A172 (cell line): ENCODE measurements at places on chromosomes 7 and 10. TPM values are rescaled to one million over a fixed set of nuclear protein-coding genes. Genes with fewer than 3 reads are reported as not detected.

DNA sequence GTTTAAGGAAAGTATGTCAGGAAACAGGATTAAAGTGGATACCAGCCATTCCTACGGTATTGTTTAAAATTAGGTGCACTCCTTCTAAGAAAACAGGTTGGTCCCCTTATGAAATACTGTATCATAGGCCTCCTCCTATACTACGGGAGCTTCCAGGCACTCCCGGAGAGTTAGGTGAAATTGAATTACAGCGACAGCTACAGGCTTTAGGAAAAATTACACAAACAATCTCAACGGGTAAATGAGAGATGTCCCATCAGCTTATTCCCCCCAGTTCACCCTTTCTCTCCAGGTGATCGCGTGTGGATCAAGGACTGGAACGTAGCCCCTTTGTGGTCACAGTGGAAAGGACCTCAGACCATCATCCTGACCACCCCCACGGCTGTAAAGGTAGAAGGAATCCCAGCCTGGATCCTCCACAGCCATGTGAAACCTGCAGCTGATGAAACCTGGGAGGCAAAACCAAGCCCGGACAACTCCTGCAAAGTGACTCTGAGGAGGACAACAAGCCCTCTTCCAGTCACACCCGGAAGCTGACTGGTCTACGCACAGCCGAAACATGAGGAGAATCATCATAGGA lies 25.1 kb upstream of the GHITM start:
- DNase-seq, result no peak

- DNase-seq, result no peak
Measured at GRCh38 chr10:120962756-120963593, 111.8 kb downstream of the WDR11 start.

GRCh38 chr10:22243321-22243720 lies 25.5 kb upstream of the EBLN1 start:
- DNase-seq, result no peak

GRCh38 chr10:93821051-93821772 lies 63.5 kb downstream of the LGI1 start:
- DNase-seq, result peak; percentile 68

- DNase-seq, result no peak
Measured at GRCh38 chr10:115814542-115814941, 458.5 kb downstream of the GFRA1 start.

DNA sequence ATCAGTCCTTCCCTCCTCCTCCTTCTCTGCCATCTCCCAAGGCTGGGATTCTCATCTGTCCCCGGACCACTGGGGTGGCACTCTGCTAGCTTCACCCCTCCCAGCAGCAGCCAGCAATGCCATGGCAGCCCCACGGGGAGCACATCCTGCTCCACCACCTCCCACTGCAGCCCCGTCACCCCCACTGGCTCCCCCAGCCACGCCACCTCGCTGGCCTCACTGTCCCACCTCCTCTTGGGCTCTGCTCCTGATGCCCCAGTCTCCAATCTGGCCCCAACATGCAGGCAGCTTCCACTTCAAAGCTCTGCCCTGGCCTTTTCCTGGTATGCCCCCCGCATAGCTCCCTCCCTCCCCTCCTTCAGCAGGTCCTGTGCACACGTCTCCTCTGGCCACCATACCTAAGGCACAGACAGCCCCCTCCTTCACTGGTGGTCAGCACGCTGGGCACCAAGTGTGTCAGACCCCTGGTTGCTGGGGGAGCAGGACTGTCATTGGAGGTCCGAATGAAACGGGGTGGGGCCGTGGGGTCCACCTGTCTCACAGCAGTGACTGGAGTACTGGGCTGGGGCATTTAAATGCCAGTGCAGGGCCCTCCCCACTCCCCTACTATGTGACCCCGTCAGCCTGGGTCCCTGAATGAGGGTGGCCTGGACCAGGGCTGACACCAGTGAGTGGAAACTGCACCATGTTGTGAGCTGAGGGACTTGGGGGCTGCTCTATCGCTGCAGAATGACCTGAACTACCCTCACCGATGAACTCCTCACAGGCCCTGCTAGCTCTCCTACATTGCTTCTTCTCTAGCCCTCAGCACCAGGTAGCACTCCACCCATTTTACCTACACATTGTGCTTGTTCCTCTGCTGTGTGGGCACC lies 38.7 kb downstream of the RASGEF1A start:
- DNase-seq, result no peak

GRCh38 chr10:119526621-119527592 lies 15.6 kb downstream of the RGS10 start:
- no peak for DNase-seq

DNA sequence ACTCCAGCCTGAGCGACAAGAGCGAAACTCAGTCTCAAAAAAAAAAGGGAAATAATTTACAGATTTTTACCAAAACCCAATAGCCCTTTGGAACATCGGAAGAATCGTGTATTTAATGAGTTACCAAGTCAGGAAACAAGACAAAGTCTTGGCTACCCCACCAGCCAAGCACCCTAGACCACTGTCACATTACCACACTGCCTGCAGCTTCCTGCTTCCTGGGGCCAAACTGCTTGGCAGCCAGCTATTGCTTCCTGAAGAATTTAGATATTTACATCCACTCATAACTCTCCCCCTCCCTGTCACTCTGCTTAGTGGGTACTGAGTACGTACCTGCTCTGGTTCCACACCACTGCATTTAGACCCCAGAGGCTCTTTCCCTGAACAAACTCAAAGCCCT lies 14.1 kb upstream of the TNPO3 start:
- DNase-seq, result no peak

DNA sequence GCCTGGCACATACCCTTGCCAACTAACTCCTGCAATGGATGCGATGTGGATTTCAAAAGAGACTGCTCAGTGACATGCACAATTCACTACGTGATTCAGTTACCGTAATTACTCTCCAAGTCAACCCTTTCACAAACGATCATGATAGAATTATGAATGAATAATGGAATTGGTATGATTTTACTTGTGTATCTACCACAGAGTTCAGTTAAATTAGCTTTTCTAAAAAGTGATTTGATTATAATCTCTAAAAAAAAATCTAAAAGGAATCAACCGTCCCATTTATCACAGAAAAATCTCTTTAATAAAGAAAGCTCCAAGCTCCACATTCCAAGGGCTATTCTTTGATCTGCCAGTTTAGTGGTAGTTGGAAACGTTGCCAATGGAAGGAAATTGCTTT lies 30.4 kb upstream of the RSU1 start:
- DNase-seq, result no peak

DNA sequence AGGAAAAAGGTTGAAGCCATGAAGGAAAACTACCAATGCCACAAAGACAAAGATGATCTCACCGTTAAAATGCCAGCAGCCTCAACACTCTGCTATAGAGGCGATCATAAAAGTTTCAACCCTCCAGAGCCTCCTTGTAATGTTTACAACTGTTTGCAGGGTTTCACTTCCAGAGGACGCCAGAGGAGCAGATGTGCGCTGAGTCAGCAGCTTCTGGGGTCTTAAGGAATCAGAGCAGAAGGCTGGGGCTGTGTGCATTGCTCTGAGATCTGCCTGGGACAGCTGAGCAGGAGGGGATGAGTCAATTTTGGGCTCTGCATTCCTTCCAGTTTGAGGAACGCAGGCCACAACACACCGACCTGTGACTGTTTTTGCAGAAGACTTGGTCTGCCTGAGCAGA lies 98.3 kb downstream of the TMEM130 start:
- DNase-seq, result peak; percentile 19

GRCh38 chr10:314871-315270 lies 179.6 kb downstream of the ZMYND11 start:
- DNase-seq, result peak; percentile 45

DNA sequence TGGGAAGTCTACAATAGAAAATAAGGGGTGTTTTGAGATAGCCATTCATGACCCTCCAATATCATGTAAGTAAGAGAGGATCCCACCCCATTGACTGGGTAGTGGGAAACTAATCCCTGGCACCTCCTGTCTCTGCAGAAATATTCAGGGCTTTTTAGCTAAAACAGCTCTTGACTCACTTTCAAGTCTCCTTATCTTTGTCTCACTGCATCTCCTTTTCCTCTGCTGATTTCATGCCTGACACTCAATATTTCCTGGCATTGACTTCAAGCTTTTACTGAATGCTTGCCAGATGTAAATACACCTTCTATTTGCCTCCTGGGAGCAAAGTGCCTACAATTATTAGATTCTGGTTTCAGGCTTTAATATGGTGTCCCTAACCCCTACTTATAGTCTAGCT lies 57.1 kb downstream of the CHRM2 start:
- no peak for DNase-seq

- DNase-seq, result no peak
Measured at GRCh38 chr7:29467193-29467926, 96.3 kb upstream of the PRR15 start.

GRCh38 chr7:157204134-157204533 lies 65.4 kb downstream of the UBE3C start:
- no peak for DNase-seq

- DNase-seq, result no peak
Measured at GRCh38 chr10:76830218-76830617, 807.4 kb downstream of the KCNMA1 start.

GRCh38 chr10:4127518-4128315 lies 342.7 kb upstream of the KLF6 start:
- DNase-seq, result no peak

GRCh38 chr10:115045499-115045898 lies 47.7 kb upstream of the ATRNL1 start:
- no peak for DNase-seq

GRCh38 chr10:104300002-104300735 lies 31.2 kb downstream of the GSTO2 start:
- DNase-seq, result peak; percentile 96

- no peak for DNase-seq
Measured at GRCh38 chr10:65940816-65941662, 984.8 kb upstream of the LRRTM3 start.

GRCh38 chr7:17407229-17407628 lies 108.8 kb downstream of the AHR start:
- DNase-seq, result no peak

GRCh38 chr7:8702807-8703206 lies 269.4 kb downstream of the NXPH1 start:
- DNase-seq, result no peak

DNA sequence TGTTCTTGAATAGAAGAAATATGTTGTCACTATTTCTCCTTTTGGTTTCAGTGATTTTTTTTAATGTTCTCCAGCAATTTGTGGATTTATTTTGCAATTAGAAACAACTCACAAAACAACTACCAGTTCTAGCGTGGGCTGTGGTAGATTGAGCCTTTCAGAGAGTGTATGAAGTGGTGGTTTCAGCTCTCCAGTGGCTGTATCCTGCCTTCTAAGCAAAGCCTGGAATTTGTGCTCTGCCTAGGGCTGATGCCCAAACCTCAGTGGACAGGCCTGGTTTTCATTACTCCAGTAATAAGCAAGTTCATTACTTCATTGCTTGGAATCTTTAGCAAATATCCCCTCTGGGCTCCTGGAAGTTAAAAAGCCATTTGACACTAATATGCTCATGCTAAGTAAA lies 35.9 kb downstream of the APBB1IP start:
- no peak for DNase-seq

GRCh38 chr10:71476228-71477011 lies 79.7 kb downstream of the CDH23 start:
- no peak for DNase-seq

DNA sequence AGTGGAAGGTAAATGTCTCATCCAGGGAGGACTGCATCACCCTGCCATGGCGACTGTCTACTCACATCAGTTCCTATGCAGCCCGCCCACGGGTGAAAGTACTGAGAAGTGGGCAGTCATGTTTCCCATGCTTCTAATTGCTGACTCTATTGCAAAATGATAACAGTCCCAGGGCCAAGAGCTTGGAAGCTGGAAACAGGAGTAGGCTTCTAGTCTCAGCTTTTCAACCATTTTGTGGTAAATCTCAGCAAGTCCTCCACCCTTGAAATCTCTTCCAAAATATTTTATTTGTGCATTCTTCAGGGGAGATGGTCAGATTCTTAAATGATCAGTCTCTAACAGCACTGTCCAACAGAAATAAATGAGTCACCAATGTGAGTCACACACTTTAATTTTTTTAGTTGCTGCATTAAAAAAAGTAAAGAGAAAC lies 48.1 kb upstream of the TARP start:
- DNase-seq, result peak; percentile 57

GRCh38 chr10:45409782-45410181 lies 35.8 kb downstream of the ALOX5 start:
- no peak for DNase-seq

GRCh38 chr10:113982769-113983168 lies 60.9 kb upstream of the ADRB1 start:
- DNase-seq, result no peak

DNA sequence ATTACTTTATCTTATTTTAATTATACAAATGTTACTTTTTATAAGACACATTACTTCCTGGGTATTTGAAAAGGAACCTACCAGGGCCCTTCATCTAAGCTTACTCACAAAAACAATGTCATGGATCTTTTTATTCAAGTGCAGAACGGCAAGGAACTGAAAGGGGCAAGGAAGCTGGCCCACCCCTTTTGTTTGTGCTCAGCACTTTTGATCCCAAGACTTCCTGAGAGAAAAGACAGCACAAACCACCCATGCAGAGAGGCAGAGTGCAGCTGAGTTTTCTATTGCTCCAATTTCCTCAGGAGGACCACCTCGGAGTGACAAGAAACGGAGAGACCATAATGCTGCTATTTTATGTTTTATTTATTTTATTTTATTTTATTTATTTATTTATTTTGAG lies 232.0 kb upstream of the NRP1 start:
- no peak for DNase-seq

GRCh38 chr7:68914006-68914405 lies 684.3 kb upstream of the AUTS2 start:
- DNase-seq, result no peak

- peak; percentile 19 for DNase-seq
Measured at GRCh38 chr7:20440472-20441105, 109.9 kb downstream of the ITGB8 start.

DNA sequence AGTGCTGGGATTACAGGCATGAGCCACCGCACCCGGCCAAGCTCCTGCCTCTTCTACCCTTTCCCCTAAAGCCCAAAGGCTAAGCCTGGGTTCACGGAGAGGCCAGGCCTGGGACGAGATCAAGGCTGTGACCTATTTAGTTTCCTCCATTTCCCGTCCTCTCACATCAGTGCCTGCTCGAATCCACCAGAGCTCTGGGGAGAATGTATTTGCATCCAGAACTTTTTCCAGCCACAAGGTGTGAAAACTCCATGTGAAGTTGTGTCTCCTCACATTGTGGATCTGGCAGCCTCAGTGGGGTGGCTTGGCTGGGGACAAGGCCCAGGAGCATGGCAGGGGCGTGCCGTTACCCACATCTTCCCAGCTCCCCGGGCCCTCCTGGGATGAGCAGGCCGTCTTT lies 38.0 kb downstream of the SMKR1 start:
- no peak for DNase-seq

GRCh38 chr10:106396192-106396591 lies 768.3 kb downstream of the SORCS1 start:
- no peak for DNase-seq

GRCh38 chr10:28177944-28178637 lies 124.8 kb downstream of the MPP7 start:
- peak; percentile 60 for DNase-seq

- DNase-seq, result no peak
Measured at GRCh38 chr10:126663328-126663727, 7.2 kb downstream of the C10orf90 start.

CYP3A7 gene
- not detected in 2 replicates for total RNA-seq

CCDC172 gene
- not detected in 2 replicates for total RNA-seq

GRM3 gene
- total RNA-seq, result not detected in 2 replicates

KIAA1217 gene
- total RNA-seq, result 3.8 and 4.7 TPM in 2 replicates

DENND2A gene
- 3.3 and 5.8 TPM in 2 replicates for total RNA-seq

EFCAB10 gene
- not detected in 2 replicates for total RNA-seq

TRIL gene
- total RNA-seq, result not detected in 2 replicates

ATRNL1 gene
- total RNA-seq, result 11.4 and 15.2 TPM in 2 replicates

RAB18 gene
- 79.9 and 80.2 TPM in 2 replicates for total RNA-seq

CACNB2 gene
- total RNA-seq, result 0.02 TPM in 1 of 2 replicates, not detected in the other

OGDHL gene
- 3.5 and 3.6 TPM in 2 replicates for total RNA-seq

MYH16 gene
- total RNA-seq, result 0.78 and 1.1 TPM in 2 replicates

AKR1B15 gene
- total RNA-seq, result not detected in 2 replicates

MRC1 gene
- total RNA-seq, result not detected in 2 replicates
